Ascending aorta (tissue), 2 donors: ENCODE measurements at places on chromosomes 6 and 20.

- no peak for DNase-seq
These were observed 109.8 kb downstream of the ZDHHC14 start for GRCh38 chr6:157490611-157491269.

DNA sequence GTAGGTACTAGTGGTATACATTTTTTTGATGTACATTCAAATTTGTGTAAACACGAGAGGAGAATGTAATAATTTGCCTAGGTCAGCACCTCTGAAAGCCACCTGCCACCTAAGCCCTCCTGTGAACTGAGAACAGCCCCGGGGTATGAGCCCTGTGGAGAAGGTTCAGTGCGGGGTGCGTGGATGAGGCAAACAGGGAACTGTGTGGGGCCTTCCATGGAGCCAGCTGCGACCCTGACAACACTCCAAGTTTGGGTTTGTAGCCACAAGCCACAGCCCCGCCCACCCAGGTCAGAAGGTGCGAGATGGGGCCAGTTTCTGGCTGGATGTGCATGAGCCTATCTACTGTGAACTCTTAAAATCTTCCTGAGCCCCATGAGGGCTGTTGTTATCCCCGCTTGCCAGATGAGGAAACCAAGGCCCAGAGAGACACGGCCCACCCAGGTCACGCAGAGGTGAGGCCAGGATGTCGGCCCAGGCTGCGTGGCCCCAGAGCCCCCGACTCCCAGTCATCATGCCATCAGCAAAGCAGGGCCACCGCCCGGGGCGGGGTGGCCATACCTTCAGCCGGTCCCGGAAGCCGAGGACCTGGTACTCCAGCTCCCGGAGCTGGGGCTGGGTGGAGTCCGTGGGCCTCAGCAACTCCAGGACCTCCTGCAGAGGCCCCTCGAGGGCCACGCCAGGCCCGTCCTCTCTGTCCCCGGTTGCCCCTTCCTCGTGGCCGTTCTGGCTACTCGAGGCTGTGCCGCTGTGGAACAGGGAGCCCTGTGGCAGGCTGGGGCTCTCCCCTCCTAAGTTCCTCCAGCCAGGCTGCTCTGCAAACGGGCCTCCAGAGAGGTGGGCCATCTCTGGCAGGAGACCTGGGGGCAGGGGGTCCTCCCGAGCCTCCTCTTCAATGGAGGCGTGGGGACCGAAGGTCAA lies 89.6 kb downstream of the RIPOR3 start:
- no peak for DNase-seq

- no peak for DNase-seq
These were observed 284.9 kb downstream of the PRKN start for GRCh38 chr6:162442687-162443086.

DNA sequence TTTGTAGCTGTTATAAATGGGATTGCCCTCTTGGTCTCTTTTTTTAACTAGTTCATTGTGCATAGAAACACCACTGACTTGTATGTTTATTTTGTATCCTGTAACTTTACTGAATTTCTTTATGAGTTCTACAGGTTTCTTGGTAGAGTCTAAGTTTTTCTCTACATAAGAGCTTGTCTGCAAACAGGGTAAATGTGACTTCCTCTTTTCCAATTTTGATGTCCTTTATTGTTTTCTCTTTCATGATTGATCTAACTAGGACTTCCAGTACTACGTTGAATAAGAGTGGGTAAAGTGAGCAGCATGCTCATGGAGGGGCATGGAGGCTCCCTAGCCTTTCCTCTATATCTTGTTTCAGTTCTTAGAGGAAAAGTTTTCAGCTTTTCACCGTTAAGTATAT lies 3.0 kb upstream of the WFDC10A start:
- no peak for DNase-seq

- DNase-seq, result no peak
These were observed 49.4 kb downstream of the TMC2 start for GRCh38 chr20:2585811-2586210.

GRCh38 chr20:58942549-58942948 lies 38.5 kb upstream of the NELFCD start:
- no peak for DNase-seq

DNA sequence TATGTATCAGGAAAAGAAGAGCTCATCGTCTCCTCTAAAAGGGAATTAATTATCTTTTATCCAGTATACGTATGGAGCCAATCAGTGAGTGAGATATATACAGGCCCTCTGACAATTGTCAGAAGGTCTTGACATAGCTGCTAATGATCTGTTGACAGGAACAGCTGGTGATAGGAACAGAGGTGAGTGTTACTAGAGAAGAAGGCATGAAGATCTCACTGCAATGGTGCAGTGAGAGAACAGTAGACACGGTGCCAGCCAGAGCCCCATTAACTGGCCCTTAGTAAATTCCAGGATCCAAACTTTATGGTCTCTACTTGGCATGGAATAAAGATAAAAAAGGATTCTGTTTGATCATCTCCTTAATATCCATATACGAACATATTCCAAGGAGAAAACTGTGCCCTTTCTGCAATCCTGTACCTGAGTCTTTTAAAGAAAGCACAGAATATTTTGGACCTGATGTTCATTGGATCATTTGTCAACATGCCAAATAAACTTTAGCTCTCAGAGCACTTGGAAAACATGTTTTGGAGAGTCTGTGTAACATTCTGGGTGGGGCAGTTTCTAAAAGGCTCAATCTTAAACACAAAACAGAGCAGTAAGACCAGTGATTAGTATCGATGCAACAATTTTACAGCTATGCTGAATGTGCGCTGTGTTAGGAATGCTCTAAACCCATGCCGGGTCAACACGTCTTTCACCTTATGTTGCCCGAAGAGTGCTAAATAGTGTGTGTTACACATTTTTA lies 135.8 kb upstream of the CITED2 start:
- no peak for DNase-seq

DNA sequence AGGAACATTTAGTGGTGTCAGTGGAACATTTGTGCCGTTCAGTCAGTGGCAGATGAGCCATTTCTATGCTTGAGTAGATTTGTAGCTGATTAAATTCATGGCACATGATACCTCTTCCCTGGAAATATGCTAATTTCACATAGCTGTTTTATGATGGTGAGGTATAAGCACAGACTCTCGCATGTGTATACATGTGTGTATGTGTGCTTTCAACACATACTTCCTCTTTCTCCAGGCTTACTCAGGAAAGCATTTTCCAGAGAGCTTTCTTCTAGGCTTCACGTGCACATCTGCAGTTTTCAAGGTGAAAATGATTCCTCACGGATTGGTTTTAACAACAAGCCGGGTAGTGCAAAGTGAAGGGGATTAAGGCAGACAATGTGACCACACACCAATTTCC lies 396.5 kb downstream of the HDGFL1 start:
- no peak for DNase-seq

DNA sequence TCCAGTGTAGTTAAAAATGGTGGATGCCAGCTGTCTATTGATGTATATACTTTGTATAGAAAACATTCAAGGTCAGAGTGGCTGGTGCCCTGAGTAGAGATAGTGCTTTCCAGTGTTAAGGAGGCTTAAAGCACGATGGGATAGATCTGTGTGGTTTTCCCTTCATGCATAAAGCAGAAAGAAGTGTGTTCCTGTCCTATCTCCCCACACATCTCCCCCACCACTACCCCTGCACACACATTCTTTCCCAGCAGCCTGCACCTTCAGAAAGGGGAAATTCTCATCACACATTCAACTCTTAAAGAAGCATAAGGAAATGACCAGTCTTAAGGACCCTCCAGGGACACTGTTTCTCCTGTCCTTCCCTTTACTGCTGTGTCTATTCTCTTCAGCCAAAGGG lies 221.7 kb upstream of the TAB2 start:
- DNase-seq, result no peak

DNA sequence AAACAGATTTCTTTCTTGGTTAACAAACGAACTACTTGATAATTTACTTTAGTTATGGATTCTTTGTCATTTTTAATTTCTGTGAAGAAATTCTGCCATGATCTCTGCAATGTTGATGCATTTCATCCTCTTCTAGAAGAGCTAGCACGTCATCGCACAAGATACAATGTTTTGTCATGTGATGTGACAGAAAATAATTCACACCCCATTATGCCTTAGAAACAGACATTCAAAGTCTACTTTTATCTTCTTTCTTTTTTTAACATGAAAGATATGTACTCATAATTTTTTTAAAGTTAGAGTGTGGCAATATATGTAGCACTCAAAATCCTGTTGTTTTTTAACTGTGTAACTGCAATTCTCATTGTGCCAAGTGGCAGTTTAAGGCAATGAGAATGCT lies 39.6 kb upstream of the NELFCD start:
- DNase-seq, result no peak

- no peak for DNase-seq
These were observed 79.0 kb downstream of the PSMG4 start for GRCh38 chr6:3337521-3338350.

GRCh38 chr20:46286382-46286781 lies 21.9 kb downstream of the CDH22 start:
- DNase-seq, result no peak

DNA sequence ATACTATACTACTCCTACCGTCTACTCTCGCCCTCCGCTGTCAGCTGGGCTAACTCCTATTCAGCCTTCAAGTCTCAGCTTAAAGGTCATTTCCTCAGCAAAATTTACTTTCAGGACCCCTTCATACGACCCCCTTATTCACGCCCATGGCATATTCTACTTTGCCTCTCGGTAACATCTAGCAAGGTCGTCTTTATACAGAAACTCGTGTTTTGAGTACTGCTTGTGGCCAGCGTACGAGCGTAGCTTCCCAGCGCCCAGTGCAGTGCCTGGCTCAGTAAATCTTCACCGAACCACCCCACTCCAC lies 546 bp downstream of the CRNKL1 start:
- no peak for DNase-seq
